ENCODE measurements at places on chromosomes 5 and 9.

- DNase-seq, result no peak
Measured at GRCh38 chr9:96655198-96655851, at the start of gene PRXL2C. Gene PRXL2C, minus strand, starts transcription at chr9:96655317. Its CDS starts 36 bp downstream, at chr9:96655281.

DNA sequence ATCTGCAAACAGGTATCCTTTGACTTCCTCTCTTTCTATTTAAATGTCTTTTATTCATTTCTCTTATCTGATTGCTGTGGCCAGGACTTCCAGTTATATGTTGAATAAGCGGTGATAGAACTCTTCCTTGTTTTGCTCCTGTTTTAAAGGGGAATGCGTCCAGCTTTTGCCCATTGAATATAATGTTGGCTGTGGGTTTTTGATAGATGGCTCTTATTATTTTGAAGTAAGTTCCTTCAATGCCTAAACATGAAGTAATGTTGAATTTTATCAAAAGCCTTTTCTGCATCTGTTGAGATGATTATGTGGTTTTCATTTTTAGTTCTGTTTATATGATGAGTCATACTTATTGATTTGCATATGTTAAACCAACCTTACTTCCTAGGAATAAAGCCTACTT lies 300.5 kb upstream of the CTNND2 start:
- no peak for DNase-seq

GRCh38 chr9:120331913-120332312 lies 248.1 kb downstream of the CDK5RAP2 start:
- no peak for DNase-seq

- DNase-seq, result no peak
Measured at GRCh38 chr9:89234205-89235067, 55.8 kb upstream of the SHC3 start.

DNA sequence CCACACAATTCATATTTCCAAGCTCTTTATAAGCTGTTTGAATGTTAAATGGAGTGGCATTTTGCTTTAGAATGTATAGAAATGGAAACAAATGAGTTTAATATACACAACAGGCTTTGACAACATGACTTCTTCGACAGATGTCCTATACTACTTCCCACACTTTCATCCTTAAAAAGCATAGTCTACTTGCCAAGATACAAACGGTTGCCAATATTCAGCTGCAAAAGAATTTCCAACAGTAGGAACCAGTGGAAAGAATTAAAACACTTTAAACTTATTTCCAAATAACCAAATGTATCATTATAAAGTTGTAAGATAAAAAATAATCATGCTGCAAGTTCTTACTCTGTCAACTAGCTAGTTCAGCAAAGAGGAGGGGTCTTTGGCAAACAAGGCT lies 456.4 kb downstream of the PDE4D start:
- DNase-seq, result no peak

- no peak for DNase-seq
Measured at GRCh38 chr9:114300153-114300845, 22.6 kb upstream of the ORM1 start.

- no peak for DNase-seq
Measured at GRCh38 chr9:137376386-137376785, 46.6 kb downstream of the EXD3 start.

GRCh38 chr5:121805911-121806310 lies 45.8 kb upstream of the FTMT start:
- DNase-seq, result no peak

All from NCI-H524 treated with DMSO at 0.1 percent for 48 hours (cell line).